ENCODE measurements at places on chromosomes 1 and 21.

DNA sequence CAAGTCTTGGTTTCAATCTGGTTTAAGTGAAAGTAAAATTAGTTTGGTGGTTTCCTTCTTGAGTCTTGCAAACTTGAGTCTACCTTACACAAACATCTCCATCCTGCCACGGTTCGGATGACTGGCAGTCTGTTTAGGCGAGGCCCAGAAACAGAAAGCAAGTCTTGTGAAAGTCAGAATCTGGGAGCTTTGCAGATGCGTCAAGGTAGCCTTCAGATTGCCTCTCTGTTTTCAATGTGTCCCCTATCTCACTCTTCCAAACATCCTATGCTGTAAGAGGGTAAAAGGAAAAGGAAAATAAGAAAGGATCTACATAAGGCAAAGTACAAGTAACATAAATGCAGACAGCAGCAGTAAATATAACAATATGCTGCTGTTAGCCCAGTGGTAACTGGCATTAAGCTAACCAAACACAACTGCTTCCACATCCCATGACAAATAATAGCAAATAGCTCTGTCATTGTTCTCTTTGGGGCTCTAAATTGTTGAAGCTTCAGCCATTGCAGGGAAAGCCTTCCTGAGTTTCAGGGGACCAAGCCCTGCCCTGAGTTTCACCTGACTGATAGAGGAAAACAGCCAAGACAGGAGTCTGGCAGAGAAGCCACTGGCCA is 26.2 kb upstream of the C1orf105 start:
- no peak for DNase-seq

DNA sequence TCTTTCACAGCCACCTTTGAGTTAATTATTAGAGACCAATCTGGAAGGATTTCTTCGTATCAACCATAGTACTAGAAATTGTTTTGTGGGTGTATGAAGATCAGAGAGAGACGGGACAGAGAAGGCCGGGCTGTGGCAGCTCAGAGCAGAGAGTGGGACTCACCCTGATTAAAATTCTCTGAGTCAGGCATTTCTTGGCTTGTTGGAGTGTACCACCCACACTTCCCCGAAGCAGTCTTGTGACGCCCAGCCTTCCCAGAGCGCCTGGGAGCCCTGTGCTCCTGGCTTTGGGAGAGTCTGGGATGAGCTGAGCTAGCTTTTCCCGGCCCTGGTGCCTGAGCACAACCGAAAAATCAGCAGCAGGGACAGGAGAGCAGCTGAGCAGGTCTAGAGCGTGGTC is 19.4 kb downstream of the PLEKHM2 start:
- DNase-seq = peak; percentile 87

DNA sequence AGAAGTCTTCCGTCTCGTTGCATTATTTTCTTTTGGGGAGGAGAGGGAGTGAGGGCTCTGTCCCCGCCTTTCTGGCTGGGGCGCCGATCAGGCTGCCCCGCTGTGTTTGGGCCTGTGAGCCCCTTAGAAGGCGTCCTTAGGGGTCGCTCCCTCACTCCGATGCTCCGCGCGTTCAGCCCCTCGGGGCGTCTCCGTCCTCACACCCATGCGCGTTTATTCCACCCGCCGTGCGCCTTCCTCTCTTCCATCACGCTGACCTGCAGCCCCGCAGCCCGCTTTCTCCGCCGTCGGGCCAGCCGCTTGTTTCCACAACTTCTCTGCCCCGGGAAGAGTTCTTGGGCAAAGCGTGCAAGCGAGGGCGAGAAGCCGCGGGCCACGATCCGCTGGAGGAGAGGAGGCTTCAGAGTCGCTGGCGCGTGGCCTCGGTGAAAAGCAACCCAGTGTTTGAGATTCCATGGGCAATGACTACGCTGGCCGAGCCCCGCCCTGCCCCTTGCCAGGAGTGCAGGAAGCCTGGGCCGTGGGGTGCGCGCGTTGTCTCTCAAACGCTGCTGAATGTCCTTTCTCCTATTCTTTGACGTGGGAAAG is 27.7 kb downstream of the TRIM11 start:
- DNase-seq = no peak

- no peak for DNase-seq
Observed at GRCh38 chr1:114274621-114275317, 121.1 kb upstream of the SYT6 start.

- no peak for DNase-seq
Observed at GRCh38 chr1:151905070-151905442, 4.3 kb downstream of the THEM4 start.

GRCh38 chr1:29591601-29592260 is 355.4 kb downstream of the PTPRU start:
- DNase-seq = no peak

DNA sequence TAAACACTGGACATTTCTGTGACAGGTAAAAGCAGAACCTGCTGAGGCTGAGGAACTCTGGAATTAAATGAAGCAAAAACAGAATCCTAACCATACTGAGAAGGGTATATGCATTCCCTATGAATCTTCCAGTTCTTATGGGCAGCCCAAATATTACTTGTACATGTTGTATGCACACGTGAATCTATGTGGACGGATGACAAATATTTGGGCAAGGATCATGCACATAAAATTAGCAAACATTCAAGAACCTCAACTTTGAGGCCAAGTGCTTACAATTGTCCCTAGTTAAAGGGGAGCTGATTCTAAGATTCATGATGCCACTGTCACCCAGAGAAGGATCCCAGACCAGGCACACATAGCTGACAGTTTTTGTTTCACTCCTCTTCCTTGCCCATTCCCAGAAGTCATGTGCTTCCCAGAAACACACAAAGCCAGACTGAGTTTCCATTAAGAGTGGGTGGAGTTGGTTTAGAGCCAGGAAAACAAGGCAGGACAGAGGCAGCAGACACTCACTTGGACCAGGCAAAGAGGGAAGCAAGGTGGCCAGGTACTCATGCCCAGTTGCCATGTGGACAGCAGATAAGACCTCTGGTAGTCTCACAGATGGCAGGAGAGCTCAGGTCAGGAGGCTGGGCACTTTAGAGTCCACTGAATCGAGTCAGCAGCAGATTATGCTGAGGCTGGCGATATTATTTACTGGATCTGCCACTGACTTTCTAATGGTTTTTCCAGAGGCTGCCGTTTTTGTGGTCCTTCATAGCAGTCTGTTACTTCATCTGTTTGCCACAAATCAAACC is 25.6 kb downstream of the AK2 start:
- DNase-seq = no peak

DNA sequence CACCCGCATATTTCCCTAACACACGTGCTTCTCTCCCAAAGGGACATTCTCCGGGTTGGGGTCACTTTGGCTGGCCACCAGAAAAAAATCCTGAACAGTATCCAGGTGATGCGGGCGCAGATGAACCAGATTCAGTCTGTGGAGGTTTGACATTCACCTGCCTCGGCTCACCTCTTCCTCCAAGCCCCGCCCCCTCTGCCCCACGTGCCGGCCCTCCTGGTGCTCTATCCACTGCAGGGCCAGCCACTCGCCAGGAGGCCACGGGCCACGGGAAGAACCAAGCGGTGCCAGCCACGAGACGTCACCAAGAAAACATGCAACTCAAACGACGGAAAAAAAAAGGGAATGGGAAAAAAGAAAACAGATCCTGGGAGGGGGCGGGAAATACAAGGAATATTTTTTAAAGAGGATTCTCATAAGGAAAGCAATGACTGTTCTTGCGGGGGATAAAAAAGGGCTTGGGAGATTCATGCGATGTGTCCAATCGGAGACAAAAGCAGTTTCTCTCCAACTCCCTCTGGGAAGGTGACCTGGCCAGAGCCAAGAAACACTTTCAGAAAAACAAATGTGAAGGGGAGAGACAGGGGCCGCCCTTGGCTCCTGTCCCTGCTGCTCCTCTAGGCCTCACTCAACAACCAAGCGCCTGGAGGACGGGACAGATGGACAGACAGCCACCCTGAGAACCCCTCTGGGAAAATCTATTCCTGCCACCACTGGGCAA is 59.1 kb downstream of the LACTBL1 start:
- no peak for DNase-seq

DNA sequence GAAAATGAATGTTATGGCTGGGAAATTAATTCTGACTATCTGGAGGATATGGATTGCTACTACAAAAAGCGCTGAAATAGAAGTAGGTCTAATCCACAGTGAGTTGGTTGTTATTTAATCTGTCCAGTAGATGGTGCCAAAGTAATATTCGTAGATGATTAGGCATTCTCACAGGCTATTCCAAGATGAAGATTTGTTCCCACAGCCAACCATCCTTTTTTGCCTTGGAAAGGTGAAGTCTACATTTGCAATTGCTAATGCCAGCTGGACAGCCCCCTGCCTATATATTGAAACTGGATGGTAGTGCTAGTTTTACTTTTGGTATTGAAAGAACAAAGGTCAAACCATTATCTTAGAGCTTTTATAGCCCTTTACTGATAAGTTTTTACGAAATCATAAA is 43.8 kb downstream of the RBM11 start:
- peak; percentile 13 for DNase-seq

GRCh38 chr1:35559317-35559944 is 1.8 kb downstream of the NCDN start:
- no peak for DNase-seq

DNA sequence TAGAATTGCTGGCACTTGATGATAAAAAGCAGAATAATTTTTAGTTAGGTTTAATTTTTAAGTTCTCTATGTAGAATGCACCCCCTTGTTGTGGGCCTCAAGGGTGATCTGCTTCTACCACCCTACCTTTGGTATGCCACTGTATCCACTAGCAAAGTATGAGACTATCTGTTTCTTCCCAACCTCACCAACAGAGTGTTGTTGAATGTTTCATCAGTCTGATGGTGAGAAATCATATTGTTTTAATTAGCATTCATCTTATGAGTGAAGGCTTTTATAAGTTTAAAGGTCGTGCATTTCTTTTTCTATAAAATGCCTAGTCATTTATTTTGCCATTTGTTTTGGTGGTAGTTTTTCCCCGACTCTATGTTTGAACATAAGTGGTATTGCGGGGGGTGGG is 141.0 kb downstream of the MAGI3 start:
- DNase-seq = no peak

- no peak for DNase-seq
Observed at GRCh38 chr1:24503059-24503751, 569 bp downstream of the RCAN3 start.

Data from NCI-H226 (cell line).